NCI-H1092 treated with DMSO at 0.1 percent for 48 hours (cell line): ENCODE measurements at places on chromosomes 12 and 14.

GRCh38 chr14:92712654-92713051 lies 35.8 kb downstream of the LGMN start:
- no peak for DNase-seq

- no peak for DNase-seq
Observed at GRCh38 chr12:48424644-48425043, 47.7 kb upstream of the ANP32D start.

GRCh38 chr14:104935026-104935650 lies 10.5 kb downstream of the PLD4 start:
- DNase-seq, result no peak

DNA sequence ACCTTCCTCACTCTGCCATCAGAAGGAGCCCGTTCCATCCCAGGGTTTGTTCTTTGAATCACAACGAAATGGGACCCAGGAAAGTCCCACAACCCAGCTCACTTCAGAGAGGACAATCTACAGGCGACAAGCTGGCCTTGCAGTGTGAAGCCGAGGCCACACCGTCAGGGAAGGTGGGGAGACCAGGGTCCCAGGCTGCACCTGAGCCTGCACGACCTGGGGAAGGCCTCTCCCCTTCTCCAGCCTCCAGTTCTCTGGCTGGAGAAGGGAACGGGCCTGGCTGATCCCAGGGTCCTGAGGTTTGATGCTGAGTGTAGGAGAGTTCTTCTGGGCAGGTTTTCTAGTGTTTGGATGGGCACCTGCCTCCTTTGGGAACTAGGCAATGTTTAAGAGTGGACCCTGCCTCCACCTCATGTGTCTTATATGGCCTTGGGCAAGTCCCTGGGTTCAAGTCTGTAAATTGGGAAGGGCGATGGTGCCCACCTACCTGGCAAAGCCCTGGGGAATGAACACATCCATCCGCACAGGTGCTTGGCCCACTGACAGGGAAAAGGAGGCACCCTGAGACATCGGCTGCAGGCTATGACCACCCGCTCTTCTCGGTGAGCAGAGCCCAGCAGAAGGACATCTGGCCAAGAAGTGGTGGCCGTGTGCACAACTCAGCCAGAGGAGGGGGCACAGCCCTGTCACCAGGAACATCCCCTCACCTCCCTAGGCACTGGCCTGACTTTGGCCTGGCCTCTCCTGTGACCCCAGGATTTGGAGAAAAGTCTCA lies 77.9 kb upstream of the BCL11B start:
- no peak for DNase-seq

- no peak for DNase-seq
Observed at GRCh38 chr12:65182012-65182739, 12.8 kb downstream of the LEMD3 start.

DNA sequence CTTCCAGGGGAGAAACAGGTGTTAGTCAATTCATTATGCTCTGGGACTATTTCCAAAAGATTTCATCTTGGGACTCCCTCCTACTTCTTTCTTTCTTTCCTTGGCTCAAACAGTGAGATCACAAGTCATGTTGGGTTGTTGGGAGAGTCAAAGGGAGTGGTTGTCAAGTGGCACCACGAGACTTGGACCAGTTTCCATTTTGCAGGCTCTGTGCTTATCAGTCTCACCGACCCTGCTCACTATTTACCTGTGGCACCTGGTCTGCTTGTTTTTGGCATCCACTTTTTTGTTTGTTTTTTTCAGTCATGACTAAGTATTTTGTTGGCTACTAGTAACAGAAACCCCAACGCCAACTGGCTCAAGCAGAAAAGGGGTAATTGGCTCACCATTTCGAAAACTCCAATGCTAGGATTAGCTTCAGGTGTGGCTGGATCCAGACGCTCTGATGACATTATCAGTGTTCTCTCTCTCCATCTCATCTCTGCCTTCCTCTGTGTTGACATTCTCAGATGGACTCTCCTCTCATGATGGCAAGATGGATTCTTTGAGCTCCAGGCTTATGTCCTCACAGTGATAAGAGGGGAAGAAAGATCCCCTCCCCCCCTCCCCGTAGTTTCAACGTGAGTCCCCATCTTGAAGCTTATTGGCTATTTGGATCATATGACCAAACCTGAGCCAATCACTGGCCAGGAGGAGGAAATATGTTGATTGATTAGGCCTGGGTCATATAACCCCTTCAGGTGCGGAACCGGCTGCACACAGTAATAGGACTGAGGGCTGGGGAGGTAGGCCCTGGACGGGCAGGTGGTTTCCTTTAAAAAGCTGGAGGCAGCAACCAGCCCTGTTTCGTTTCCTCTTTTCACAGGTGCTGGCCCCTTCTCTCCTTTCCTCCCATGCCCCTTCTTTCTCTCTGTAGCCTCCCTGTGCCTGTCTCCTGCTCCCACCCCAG lies 84.2 kb downstream of the AACS start:
- DNase-seq, result no peak

GRCh38 chr12:92234533-92234932 lies 88.9 kb upstream of the BTG1 start:
- no peak for DNase-seq

GRCh38 chr12:79934281-79935020 lies 446 bp downstream of the PPP1R12A start:
- DNase-seq, result peak; percentile 41

DNA sequence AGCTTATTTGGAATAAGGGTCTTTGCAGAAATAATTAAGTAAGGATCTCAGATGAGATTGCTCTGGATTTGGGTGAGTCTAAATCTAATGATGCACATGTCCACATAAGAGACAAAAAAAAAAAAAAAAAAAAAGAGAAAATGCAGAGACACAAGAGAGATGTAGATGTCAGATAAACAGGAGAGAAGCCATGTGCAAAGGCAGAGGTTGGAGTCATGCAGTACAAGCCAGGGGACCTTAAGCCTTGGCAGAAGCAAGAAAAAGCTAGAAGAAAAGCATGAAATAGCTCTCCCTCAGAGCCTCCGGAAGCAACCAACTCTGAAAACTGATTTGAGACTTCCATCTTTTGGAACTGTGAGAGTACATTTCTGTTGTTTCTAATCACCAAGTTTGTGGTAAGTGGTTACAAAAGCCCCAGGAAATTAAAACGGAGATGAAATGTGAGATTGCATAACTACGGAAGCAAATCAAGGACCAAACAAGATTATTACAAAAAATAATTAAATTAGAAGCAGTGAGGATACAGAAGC lies 1304.0 kb upstream of the SEL1L start:
- no peak for DNase-seq

DNA sequence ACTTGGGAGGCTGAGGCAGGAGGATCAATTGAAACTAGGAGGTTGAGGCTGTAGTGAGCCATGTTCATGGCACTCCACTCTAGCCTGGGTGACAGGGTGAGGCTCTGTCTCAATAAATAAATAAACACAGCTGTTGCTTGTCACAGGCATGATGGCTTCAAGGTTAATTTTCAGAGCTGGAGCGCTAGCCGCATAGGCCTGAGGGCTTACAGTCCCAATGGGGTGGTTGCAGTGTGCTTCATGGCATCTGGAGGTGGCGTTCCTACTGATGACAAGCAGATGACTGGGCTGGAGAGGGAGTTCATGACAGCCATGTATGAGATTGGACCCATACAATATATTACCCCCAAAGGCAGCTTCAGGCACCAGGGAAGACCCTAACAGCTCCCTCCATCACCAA lies 1.6 kb upstream of the FMNL3 start:
- DNase-seq, result no peak

- DNase-seq, result peak; percentile 67
Observed at GRCh38 chr14:25400607-25401206, 350.8 kb upstream of the STXBP6 start.

GRCh38 chr12:53676656-53677015 lies 753 bp upstream of the ATP5MC2 start:
- DNase-seq, result no peak

GRCh38 chr14:23068789-23069412 lies 11.6 kb upstream of the CDH24 start:
- no peak for DNase-seq

GRCh38 chr14:105340821-105341733 lies 26.5 kb downstream of the PACS2 start:
- no peak for DNase-seq

GRCh38 chr12:85662207-85662602 lies 174.0 kb downstream of the RASSF9 start:
- DNase-seq, result no peak

DNA sequence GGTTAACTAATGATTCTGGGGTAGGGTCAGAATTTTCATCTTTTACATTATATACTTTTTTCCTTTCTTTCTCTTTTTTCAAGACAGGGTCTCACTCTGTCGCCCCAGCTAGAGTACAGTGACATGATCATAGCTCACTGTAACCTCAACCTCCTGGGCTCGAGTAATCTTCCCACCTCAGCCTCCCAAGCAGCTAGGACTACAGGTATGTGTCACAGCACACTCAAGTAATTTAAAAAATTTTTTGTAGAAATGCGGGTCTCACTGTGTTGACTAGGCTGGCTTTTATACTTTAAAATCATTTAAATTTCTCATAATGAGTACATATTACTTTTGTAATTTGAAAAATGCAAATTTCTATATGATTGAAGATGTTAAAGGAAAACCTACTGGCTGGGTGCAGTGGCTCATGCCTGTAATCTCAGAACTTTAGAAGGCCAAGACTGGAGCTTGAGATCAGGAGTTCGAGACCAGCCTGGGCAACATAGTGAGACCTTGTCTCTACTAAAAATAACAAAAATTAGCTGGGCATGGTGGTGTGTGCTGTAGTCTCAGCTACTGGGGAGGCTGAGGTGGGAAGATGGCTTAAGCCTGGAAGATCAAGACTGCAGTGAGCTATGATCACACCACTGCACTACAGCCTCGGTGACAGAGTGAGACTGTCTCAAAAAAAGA lies 25.7 kb downstream of the R3HDM2 start:
- DNase-seq, result no peak

DNA sequence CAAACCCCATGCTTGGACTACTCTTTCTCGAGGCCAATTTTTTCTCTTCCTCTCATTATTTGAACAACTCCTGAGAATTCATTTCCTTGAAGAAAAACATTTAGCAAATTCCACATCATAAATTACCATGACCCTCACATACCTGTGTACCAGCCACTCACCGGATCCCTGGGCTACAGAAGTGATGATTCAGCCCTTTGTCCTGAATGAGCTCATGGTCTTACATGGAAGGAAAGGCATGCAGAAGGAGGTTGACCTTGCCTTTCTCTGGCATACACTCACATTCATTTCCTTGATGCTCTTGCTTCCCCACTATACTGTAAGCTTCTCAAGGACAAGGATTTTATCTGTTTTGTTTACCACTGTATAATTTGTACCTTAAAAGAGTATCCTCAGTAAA lies 191.5 kb downstream of the SLC5A8 start:
- DNase-seq, result no peak

DNA sequence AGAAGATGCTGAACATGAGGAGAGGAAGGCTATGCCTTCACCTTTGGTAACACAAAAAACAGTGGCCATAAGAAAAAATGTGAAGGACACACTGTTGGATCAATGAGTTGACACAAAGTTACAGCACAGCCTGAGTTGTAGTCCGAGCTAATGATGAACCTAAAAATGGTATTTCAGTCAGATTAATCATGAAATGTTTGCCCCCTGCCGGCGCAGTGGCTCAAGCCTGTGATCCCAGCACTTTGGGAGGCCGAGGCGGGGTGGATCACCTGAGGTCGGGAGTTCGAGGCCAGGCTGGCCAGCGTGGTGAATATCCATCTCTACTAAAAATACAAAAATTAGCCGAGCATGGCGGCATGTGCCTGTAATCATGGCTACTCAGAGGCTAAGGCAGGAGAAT lies 1.3 kb upstream of the CAPRIN2 start:
- no peak for DNase-seq

DNA sequence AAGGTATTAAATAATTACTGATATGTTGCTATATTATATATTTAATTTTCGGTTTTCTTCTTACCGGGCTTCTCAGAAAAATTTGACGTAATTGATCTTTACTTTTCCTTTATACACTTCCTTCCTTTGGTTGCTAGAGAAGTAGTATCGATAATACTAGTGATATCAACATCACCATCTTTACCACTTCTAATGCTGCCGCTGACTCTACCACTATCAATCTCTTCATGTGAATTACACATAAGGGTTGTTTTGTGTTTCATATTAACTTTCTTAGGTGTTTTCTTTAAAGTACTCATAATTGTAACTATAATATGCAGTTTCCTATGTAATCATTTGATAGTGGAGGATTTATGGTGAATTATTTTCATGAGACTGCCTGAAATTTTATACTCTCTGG lies 30.9 kb upstream of the KLRF1 start:
- no peak for DNase-seq

DNA sequence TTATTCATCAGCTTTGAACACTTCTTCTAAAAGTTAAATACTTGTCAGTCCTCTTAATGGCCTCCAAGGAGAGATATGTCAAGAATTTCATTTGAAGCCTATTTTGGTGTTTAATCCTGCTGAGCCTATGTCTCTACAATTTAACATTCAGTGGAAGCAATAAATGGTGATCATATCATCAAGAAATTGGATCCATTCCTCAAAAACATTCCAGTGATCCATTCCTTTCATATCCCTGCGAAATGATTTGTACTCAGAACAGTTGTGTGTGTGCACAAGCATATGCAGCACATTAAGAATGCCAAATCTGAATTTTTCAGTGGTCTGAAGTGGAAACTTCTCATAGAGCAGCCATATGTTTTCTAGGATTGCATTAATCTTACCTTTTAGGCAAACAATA lies 373.7 kb upstream of the SYT1 start:
- DNase-seq, result no peak

DNA sequence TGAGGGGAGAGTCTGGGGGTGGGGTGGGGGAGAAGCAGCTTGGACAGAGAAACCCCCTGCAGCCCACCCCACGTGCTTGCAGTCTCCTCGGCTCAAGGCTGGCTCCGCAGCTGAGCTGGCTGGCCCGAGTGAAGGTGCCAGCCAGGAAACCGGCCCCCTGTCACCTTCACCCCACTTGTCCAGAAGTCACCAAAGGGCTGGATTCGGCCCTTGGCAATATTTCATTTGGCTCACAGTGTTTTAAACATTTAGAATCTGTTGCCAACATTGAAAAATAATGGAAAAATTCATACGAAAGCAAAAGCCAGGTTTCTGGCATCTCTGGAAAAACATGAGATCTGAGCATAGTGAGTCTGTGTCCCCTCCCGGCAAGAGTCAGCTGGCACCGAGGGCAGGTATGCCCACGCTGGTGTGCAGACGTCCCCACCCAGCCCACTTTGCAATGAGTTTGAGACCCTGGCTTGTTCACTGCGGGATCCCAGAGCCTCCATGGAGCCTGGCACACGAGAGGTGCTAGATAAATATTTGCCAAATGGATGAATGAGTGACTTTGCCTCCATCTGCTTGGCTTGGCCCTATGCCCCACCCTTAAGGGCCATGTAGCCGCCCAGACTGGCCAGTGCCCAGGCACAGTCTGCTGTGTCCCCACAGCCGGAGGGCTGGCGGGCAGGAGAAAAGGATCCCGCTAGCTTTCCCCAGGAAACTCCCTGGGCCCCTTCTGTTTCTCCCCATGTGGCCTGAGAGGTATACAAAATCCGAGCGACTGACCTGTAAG lies 18.2 kb downstream of the MSI1 start:
- peak; percentile 94 for DNase-seq

GRCh38 chr12:1398673-1399072 lies 195.7 kb downstream of the FBXL14 start:
- DNase-seq, result no peak

DNA sequence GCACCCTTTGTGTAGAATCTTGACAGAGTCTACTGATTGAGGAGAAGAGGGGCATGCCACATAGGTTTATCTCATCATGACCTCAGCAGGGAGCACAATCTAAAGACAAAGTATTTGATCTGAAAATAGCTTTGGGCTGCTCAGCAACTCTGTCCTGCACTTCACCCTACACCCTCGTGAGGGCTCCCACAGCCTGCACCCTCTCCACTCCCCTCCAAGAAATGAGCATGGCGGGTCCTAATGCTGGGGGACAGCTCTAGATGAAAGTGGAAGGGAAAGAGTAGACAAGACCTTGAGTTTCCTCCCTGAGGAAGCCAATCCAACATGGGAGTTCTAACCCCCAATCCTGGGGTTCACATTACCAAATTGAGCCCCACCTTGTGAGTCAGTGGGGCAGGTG lies 10.7 kb upstream of the KRT5 start:
- DNase-seq, result no peak
